ENCODE measurements at places on chromosomes 3 and 15.

DNA sequence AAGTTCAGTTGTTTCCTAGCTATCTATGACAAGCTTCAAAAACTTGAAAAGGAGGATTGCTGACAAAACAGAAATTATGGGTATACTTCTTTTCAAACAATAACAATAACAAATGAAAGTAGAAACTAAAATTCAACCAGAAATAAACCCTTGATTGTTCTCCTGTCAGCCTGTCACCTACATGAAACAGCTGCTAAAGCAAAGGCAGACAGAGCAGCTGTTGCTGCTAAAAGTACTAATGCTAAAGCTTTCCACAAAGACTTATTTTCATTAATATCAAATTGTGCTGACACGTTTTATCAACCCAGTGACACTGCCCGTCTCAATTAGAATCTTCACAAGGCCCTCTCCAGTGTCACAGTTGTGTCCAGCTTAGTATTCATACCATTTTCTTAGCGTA is 533.2 kb upstream of the GBE1 start:
- DNase-seq: no peak

- DNase-seq: no peak
Observed at GRCh38 chr3:13073326-13074005, at the start of gene IQSEC1. TSS of gene IQSEC1 (minus strand) at chr3:13073429. CDS start at chr3:13073014, 415 bp downstream.

- no peak for DNase-seq
Observed at GRCh38 chr15:101043911-101044624, 124.9 kb downstream of the LRRK1 start.

DNA sequence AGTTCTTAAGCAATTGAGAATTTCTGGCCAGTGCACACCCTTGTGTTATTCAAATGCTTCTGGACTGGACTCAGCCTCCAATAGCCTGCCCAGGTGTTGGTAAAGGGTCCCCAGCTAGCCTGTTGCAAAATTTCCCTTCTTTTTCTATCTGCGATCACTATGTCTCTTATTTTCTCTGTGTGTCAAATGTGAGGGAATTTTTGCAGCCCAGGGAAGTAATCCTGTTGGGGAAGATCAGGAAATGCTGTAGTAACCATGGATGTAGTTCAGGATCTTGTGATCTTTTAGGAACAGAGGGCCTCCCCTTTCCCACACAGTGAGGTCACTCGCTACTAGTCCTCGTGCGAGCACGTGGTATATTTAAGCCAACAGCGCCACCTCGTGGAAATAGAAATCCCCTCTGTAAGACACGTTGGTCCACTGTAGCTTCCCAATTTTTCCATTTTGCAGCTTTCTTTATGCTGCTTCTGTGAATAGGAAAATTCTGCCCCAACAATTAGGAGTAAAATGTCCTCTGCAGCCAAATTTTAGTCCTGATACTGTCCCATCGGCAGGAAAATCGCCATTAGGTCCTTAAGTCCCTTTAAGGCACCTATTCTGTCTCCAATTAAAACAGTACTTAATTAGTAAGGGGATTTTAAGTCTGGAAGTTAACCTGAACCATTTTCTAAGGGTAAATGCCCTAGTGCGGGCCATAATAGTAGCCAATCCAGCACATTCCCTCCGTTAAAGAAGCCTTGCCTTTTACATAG is 4.0 kb upstream of the SMCO1 start:
- peak; percentile 59 for DNase-seq

GRCh38 chr3:77602722-77603121 is 562.8 kb downstream of the ROBO2 start:
- no peak for DNase-seq

GRCh38 chr15:63504979-63505841 is 817 bp downstream of the USP3 start:
- DNase-seq: peak; percentile 29

- no peak for DNase-seq
Observed at GRCh38 chr3:25556447-25556846, 108.3 kb downstream of the TOP2B start.
